ENCODE measurements at places on chromosomes 2 and 18.
A peak's percentile ranks its signal among the peaks of the same experiment; 100 is the strongest.

DNA sequence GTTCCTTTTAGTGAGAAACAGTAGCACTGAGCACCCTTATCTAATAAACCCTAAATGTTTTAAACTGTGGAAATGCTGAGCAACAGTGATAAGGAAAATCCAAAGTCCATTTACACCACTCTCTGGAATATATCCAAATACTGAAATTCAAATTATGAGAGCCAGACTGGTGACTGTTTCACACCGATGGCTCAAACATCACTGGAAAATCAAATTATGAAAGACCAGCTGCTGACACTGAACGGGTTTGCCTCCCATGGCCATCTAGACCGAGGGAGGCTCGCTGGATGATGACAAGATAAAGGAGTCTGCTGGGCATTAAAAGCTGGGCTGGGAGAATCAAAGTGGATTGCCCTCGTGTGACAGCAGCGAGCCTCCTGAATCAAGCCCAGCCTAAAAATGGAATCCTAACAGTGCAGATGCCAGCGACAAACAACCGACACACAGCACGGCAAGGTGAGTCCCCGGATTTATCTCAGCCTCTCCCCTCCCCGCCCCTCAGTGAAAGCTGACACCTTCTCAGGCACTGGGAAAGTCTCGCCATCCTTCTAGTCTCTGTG lies 30.3 kb downstream of the SERPINE2 start:
- DNase-seq: peak; percentile 38

DNA sequence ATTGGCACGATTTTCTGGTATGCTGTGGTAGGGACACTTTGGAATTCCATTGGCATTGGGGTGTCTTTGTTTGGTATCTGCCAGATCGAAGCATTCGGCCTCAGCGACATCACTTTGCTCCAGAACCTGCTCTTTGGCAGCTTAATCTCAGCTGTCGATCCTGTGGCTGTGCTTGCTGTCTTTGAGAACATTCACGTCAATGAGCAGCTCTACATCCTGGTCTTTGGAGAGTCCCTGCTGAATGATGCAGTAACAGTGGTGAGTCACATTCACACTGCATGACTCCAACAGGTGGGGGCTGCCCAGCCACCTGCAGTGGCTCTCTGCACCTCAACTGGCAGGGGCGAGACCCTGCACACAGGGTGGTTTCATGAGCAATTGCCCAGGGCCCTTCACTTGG lies 38.4 kb downstream of the SLC9A2 start:
- DNase-seq: no peak

GRCh38 chr2:102603904-102604303 lies 15.4 kb upstream of the SLC9A2 start:
- no peak for DNase-seq

DNA sequence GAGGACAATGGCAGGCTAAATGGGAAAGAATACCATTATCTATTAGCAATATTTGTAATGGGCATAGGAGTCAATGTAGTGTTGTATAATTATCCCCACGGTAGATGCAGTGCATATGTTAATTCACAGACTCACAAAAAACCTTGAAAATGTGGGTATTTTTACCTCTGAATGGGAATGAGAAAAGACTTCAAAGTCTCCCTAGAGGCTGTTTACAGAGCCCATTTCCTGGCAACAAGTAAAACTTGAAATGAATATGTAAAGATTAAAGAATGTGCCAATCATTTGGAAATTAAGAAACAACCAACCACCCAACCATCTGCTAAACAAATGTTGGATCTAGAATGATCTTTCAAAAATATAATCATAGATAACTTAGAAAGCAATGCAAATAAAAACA lies 27.1 kb downstream of the TRPM8 start:
- no peak for DNase-seq

GRCh38 chr2:214816008-214816533 lies 6.6 kb upstream of the BARD1 start:
- no peak for DNase-seq

DNA sequence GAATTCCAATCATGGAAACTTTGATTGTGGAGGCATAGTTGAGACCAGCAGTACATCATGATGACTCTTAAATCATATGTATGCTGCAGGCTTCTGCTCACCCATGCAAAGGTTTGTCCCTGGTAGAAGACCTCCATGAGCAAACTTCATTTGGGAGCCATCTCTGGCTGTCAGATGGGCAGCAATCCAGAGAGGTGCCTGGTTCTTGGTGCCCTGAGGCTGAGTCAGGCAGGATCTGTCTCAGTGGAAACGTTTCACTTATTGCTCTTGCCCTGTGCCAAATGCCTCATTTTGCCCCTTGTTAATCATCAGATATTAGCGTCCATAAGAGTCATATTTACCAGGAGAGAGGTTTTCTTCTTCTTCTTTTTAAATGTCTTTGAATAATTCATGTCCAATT lies 151.5 kb upstream of the CELF4 start:
- no peak for DNase-seq

DNA sequence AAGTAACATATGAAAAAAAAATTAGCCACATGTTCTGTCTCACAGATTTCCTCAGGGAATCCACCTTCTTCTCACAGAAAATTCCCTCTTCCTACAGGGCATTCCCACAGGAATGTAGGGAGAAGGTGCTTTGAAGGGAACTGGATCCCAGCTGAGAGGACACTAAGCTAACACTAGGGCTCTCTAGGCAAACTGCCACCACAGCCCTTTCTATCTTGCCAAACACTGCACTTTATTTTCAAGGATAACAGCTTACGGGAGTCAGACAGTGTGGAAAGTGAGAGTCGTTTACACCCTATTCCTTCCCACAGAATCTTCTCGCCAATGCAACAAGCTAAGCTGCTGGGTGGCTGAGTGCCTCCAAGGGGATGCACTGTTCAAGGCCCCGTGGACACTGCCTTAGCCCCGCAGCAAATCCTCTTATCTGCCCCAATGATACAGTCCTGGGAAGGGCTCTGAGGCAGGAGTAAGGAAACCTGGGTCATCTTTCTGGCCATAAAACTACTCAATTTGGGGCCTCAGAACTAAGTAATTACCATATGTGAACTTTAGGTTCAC lies 76.9 kb downstream of the CCDC93 start:
- DNase-seq: no peak

DNA sequence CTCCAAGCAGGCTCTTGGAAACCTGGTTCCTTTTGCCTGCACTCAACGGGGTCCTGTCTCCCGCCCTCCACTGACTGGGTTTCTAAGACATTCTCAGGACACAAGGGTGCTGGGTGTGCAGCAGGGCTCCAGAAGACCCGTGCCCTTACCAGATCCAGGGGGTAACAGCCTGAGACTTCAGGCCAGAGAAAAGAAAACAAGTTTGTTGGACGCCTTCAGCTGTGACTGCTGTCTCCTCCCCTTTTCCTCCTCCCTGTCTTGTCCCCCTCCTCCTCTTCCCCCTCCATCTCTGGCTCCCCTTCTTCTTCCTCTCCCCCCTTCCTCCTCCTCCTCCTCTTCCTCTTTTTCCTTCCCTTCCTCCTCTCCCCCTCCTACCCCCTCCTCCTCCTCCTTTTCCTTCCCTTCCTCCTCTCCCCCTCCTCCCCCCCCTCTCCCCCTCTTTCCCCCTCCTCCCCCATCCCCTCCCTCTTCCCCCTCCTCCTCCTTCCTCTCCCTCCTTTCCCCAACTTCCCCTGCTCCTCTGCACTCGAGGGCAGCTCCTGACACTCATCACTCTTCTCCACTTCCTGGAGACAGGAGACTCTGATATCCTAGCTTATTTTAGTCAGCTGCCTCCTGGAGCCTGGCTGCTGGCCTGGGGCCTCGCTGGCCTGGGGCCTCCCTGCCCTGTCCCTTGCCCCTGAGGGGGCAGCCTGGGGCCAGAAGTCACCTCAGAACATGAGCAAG lies 12.4 kb downstream of the ADRA2B start:
- DNase-seq: no peak

- no peak for DNase-seq
These were observed 169.4 kb downstream of the FSHR start for GRCh38 chr2:48984922-48985321.

- DNase-seq: no peak
These were observed 286.4 kb upstream of the MMADHC start for GRCh38 chr2:149873936-149874335.

- DNase-seq: no peak
These were observed 746.3 kb upstream of the RAB6C start for GRCh38 chr2:129233166-129233565.

GRCh38 chr18:6132751-6133368 lies 237.5 kb upstream of the TMEM200C start:
- no peak for DNase-seq

DNA sequence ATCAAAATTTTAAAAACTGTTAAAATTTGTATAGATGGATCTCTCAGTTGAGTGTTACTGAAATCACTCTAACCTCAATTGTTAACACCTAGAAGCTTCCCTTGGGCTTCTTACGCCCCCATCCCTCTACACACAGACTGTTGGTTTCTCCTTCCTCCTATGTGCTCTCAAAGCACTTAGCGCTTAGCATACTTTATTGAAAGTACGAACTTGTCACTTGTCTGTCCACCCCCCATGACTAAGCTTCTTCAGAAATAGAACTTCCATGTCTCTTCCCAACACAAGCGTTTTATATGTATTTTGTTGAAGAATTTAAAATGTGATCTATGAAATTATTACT lies 441 bp downstream of the MPHOSPH10 start:
- peak; percentile 27 for DNase-seq

- DNase-seq: no peak
These were observed 123.5 kb upstream of the BOD1L2 start for GRCh38 chr18:57023275-57023882.

GRCh38 chr18:55706898-55707297 lies 118.9 kb upstream of the TCF4 start:
- no peak for DNase-seq

DNA sequence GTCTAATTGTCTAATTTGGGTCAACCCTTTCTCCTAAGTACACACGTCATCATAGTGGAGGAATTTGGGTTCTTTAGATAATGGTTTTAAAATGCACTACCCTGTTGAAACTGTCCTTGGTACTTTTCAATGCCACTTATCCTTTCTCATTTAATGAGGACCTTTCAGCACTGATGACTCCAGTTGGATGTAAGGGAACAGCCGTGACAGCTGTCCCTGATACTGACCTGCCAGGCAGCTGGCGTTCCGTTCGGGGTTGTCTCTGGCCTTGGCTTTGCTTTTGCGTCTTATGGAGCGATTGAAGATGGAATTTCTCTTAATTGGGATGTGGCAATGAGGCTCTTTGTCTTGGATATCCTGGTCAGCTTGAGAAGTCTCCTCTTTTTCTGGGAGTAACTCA lies 38.7 kb downstream of the NGEF start:
- no peak for DNase-seq

DNA sequence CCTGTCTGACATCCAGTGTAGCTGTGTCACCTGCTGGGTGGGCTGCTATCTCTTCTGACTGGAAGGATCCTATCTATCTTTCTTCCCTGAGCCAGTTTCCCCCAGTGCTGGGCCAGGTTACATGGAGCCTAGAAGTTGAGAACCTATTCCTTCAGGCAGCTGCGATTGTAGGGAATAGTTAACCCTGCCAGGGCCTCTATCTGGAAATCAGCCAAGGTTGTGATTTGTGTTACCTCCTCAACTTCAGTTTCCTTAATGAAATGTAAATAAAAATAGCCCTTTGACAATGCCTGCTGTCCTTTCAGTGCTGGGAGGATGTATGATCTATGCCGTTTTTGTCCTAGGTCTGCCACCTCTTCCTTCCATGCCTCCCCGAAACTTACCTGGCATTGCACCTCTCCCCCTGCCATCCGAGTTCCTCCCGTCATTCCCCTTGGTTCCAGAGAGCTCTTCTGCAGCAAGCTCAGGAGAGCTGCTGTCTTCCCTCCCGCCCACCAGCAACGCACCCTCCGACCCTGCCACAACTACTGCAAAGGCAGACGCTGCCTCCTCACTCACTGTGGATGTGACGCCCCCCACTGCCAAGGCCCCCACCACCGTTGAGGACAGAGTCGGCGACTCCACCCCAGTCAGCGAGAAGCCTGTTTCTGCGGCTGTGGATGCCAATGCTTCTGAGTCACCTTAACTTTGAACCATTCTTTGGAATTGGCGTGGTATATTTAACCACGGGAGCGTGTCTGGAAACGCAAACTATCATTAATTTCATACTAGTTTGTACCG lies 36.6 kb downstream of the GORASP2 start:
- no peak for DNase-seq

- peak; percentile 27 for DNase-seq
These were observed 7.7 kb downstream of the HJURP start for GRCh38 chr2:233846387-233847247.

- DNase-seq: peak; percentile 84
These were observed 858 bp downstream of the TP53I3 start for GRCh38 chr2:24083567-24084385.

DNA sequence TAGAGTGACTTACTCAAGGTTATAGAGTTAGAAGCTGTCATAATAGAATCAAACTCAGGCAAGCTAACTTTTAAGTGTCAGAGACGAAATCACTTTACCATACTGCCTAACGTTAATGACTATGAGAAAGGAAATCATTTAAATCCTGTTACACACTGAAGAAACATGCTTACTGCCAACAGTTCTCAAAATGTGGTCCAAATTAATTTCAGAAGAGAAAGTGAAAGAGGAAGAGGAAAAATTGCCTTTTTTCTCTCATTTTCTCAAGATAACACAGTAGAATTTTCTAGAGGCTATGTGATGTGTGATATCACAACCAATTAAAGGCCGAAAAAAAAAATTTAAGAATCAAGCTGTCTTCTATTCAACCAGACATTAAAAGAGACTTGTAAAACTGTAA lies 1362.7 kb upstream of the CHAC2 start:
- no peak for DNase-seq

GRCh38 chr2:67108231-67108630 lies 288.9 kb upstream of the ETAA1 start:
- no peak for DNase-seq

DNA sequence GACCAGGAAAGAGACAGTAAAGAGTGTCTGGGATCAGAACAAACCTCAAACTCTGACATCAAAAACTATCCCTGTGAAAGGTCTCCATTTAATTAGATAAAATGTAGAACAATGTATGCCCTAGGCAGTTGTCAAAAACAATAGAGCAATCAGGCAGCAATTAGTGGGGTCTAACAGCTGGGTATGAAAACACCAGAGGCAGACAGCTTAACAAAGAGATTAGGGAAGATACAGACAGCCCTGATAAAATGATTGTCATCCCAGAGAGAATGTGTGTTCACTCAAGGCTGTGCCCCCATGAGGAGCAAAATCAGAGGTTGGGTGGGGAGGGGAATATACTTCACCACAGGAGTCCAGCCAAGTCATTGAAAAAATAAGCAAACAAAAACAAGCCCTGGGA lies 50.0 kb downstream of the INPP4A start:
- DNase-seq: no peak

GRCh38 chr2:201383136-201383535 lies 26.0 kb upstream of the FLACC1 start:
- DNase-seq: peak; percentile 80

GRCh38 chr2:189506514-189506976 lies 65.3 kb downstream of the WDR75 start:
- DNase-seq: peak; percentile 11
